ENCODE measurements at places on chromosomes 2 and 18.

DNA sequence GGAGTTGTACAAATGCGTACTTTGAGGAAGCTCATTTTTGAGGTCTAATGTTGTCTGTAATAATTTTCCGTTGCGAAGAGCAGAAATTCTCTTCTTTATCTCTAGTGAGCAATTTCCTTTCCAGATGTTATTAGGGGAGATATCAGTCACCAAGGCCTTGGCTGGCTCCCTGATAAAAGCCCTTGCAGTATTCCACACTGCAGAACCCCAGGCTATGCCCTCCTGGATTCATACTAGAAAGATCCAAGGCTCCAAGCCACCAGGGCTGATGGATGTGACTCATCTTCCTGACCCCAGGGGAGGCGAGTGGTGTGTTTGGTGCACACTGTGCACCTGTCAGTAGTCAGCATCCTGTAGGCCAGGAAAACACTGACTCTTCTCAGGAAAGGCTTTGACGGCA lies 34.7 kb downstream of the INO80C start:
- DNase-seq: no peak

DNA sequence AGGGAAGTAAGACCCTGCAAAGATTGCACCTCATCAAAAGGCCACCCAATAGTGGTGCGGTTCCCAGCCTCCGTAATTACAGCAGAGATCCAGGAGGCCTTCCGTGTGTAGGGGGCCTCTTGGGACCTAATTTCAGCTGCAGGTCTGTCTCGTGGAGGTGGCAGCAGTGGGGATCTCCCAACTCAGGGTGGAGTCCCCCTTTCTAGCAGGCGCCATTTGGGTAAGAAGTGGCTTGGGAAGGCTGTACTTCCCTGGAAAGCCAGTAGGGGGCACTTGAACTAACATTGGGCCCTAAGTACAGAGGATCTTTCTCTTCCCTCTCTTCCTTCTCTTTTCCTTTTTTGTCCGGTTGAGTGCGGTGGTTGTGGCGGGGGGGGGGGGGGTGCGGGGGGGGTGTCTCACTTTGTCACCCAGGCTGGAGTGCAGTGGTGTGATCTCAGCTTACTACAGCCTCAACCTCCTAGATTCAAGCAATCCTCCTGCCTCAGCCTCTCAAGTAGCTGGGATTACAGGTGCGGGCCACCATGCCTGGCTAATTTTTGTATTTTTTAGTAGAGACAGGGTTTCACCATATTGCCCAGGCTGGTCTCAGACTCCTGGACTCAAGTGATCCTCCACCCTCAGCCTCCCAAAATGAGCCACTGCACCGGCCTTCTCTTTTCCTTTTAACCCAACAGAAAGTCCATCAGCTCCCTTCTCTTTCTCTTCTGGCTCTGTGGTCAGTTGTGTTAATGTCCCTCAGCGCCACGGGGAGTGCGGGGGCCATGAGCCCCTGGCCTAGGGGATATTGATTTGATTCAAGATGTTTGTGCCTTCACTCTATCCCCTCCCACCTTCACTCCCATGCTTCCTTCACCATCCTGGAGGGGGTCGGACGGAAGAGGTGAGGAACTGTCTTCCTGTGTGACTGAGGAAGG lies 32.0 kb downstream of the CENPO start:
- no peak for DNase-seq

DNA sequence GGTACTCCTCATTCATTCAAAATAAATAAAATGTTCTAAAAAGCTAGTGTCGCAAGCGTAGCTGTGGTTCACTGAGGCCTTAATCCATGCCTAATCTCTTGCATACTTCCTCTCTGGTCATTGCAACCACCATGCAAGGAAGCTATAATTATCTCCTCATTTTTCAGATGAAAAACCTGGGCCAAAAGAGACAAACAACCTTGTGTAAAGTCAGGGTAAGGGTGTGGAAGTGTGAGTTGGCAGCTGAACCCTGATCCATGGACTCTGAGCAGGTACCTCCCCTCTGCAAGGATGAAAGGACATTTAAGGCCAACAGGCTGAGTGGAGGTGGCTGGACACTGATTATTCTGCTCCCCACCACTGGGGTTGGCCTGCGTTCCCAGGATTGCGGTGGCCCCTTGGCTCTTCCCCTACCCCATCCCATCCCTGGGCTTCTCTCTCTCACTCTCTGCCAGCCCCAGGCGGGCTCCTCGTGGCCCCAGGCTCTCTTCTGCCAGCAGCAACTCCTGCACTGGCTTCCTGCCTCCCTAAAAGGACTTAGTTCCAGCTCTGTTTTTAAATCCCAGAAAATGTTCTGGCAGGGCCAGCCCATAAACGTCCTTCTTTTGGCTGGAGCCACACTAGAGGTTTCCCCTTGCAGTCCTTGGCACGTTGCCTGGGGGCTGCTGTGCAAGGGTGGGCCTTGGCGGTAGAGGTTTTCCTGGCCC lies 72.0 kb upstream of the AFF3 start:
- DNase-seq: no peak

GRCh38 chr2:17749753-17750438 lies 3.7 kb downstream of the SMC6 start:
- no peak for DNase-seq

DNA sequence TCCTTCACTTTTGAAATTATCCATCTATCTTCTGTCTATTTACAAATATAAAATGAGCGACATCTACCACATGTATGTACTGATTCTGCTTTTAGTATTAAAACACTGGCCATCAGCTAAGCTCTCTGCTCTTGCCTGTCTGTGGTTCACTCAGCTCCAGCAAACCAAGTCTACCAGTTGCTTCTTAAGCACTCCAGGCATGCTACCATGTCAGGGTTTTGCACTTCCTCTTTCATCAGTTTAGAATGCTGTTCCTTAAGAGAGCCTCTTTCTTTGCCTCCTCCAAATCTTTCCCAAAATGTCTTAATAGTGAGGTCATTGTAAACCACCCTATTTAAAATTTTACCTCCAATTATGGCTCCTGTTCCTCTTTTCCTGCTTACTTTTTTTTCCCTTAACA lies 59.5 kb downstream of the SCN3A start:
- DNase-seq: no peak

Measured in activated CD8-positive, alpha-beta memory T cell treated with anti-CD3 and anti-CD28 coated beads for 4 hours (primary cell).